Anterior cingulate cortex (tissue), 58 donors: ENCODE measurements at places on chromosomes 16 and 17.

DNA sequence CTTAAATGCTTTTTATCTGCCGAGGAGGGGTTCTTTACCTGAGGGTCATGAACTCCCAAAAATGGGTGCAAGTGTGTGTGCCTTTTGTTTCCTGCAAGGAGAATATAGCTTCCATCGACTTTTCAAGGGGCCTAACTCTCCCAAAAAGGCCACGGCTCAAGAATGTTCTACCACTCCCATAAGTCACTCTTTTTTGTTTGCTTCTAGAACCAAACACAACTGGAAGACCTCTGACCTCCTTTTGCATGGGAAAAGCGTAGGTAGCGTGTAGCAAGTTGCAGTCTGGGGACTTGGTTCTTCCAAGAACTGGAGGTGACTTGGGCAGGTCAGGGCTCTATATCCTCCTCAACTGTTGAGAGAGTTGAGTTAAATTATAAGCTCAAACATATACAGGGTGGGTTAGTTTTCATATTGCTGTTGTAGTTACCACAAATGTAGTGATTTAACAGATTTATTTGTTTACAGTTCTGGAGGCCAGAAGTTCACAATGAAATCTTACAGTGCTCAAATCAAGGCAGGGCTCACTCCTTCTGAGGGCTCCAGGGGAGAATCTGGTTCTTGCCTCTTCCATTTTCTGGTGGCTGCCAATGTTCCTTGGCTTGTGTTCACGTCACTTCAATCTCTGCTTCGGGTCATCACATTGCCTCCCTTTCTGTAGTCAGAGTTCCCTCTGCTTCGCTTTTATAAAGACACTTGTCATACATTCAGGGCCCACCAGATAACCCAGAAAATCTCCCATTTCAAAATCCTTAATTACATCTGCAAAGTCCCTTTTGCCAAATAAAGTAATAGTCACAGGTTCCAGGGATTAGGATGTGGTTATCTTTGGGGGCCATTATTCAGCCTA, 1.4 kb downstream of the TMEM97 start:
- DNase-seq, result no peak

DNA sequence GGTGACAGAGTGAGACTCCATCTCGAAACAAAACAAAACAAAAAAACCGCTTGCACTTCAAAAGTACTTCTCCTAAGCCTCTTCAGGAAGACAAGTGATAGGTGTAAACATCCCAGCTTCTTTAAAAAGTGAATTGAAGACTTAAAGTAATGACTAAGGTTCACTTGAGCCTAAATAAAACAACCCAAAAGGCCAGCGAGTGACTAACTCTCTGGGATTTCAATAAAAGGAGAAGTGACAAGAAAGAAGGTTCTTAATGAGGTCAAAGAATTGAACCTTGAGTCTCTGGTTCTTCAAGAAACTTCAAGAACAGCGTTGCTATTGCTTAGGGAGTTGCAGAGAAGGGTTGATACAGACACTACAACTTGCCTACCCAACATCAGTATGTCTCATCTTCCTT, 42.2 kb downstream of the STX8 start:
- DNase-seq, result no peak

DNA sequence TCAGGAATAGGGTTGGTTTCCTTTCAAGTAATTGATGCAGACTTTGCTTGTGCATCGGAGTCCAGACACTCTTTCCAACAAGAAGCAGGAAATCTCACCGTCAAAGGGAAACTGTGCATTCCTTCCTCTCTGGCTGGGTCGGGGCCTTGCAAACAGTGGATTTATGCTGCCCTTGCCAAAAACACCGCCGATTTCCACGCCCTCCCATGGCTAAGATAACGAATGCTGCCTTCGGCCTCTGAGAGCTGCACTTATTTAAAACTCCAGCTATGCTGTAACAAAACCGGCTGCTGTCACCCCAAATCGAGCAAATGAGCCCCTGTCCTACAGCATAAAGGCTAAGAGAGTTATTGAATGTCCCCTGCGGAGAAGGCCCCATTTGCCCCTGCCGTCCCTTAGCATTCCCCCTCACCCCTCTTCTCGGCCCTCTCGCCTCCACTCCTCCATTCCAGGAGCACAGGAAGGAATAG, 275.5 kb upstream of the IRX5 start:
- DNase-seq, result no peak

- DNase-seq, result no peak
Measured at GRCh38 chr17:50845240-50846147, 10.1 kb downstream of the WFIKKN2 start.
